Renal pelvis (tissue), 12 donors: ENCODE measurements at places on chromosomes 11 and 22. TPM values are rescaled to one million over a fixed set of nuclear protein-coding genes. Genes with fewer than 3 reads are reported as not detected.

- no peak for DNase-seq
These were observed 9.9 kb downstream of the KCNQ1OT1 start for GRCh38 chr11:2689651-2690575.

DNA sequence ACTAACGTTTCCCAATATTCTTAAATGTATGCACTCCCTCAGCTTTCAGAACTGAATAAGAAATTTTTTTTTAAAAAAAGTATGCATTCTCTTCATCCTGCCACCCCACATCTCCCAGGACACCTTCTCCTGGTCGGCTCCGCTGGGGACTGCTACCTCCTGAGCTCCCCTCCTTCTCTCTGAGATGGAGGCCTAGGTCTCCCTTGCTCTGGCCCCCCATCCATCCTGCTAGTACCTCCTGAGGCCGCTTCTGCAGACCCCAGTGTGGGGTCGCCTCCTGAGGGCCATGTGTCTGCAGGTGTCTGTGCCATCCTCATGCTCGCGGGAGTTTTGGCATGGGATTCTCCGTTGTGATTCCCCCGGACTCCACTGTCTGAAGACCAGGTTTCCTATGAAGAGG, 27.8 kb downstream of the FAM118A start:
- no peak for DNase-seq

- DNase-seq, result no peak
These were observed 225.6 kb downstream of the TMEM135 start for GRCh38 chr11:87263264-87263838.

DNA sequence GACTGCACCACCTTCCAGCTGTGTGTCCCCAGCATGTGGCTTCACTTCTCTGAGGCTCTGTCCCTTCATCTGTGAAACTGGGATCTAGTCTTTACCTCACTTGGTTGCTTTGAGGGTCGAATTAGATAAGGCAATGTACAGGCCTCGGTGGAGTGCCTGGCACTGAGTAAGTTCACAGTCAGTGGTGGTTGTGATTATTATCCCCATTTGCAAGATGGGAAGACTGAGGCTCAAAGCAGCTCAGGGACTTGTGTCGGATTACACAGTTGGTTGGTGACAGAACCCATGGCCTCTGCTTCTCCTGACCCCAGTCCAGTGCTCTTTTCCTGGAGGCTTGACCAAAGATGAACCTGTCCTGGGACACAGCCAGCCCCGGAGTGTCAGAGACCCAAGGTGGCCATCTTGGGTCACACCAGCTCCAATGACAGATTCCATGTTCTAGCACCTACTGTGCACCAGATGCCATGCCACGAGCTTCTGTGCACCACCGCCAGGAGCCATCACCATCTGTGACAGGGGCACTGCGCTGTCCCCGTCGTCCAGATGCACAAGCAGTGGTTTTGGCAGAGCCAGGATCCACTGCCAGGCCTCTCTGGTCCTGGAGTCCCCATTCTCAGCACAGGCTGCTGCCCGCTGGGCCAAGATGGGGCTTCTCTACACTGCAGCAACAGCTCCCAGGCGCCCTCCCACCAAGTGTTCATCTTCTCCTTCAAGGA, 60.5 kb downstream of the IGLL1 start:
- no peak for DNase-seq

GRCh38 chr22:36549033-36549432, 20.1 kb upstream of the EIF3D start:
- no peak for DNase-seq

GRCh38 chr11:70201882-70202861, 924 bp upstream of the FADD start:
- no peak for DNase-seq

Gene FAM227A
- 12.4 TPM for polyA plus RNA-seq

Gene TRIM48
- polyA plus RNA-seq, result not detected

GRCh38 chr11:117901601-117902000, 25.1 kb upstream of the FXYD6 start:
- no peak for DNase-seq

GRCh38 chr11:128625326-128625725, 38.0 kb upstream of the ETS1 start:
- no peak for DNase-seq

GRCh38 chr11:77559686-77560401, 29.9 kb upstream of the AQP11 start:
- DNase-seq, result no peak

DNA sequence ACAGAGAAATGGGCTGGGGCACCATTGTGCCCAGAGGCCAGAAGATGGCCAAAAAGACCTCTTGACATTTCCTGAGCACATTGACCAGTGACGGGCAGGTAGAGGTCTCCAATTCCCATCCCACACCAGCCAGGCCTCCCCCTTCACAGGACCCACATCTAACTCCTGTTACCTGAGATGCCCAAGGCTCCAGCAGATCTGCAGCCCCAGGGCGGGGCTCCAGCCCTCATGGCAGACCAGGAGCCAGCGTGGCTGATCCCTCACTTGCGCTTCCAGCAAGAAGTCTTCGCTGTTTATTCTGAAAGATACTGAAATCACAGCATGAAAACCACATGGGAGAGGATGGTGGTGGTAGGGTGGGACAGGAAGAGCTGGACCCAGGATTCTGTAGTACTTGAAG, 9.0 kb downstream of the TMPRSS5 start:
- no peak for DNase-seq

DNA sequence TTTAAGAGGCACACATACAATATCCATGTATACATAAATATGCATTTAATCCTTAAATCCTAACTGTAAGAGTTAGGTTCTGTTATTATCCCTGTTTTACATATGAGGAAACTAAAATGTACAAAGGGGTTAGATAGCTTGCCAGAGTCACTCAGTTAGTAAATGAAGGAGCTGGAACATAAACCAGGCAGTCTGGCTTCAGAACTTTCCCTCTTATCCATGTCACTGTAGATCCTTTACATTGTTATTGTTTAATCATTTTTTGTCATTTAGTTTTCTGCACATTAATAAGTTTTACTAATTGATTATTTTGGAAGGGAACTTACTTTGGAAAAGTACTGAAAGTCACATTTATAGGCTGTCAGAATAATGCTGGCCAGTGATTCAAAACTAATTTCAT, 282.4 kb downstream of the TMEM135 start:
- no peak for DNase-seq

DNA sequence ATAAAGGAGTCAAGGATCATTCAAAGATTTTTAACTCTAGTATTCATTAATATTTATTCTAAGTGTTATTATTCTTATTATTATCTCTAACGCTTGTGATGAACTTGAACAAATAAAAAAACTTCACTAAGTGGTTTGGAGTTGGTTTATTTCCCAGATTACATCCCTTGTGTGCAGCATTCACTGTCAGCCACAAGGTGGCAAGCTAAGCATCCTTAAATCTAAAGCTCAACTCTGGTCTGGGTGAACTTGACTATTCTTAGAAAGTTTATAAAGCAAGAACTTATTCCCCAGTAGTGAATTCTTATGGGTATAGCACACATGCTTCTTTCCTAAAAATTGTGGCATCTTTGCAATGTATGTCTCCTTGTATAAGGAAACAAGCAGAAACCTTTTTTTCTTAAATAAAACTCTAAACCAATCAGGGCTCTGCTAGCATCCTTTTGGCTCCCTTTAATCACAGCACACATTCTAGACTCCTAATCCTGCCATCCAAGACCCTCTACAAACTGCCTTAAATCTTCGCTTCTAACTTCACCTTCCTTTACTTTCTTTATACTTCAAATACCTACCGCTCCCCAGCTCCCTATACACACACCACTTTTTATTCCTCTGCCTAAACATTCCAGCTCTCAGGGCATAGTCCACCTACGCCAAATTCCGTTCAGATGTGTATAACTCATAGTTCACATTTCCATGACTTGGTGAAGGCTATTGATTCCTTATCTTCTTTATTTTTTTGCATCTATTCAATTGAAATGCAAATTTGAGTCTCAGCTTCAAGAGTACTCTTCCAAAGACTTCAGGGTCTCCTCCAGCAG, 1068.8 kb downstream of the DLG2 start:
- peak; percentile 42 for DNase-seq

Gene SPCS2
- polyA plus RNA-seq, result 217 TPM
